ENCODE measurements at places on chromosomes 5 and 9.

- DNase-seq = no peak
Observed at GRCh38 chr5:180832638-180833068, 28.4 kb downstream of the ZFP62 start.

GRCh38 chr5:134879456-134879855 is 5.3 kb downstream of the TXNDC15 start:
- no peak for DNase-seq

DNA sequence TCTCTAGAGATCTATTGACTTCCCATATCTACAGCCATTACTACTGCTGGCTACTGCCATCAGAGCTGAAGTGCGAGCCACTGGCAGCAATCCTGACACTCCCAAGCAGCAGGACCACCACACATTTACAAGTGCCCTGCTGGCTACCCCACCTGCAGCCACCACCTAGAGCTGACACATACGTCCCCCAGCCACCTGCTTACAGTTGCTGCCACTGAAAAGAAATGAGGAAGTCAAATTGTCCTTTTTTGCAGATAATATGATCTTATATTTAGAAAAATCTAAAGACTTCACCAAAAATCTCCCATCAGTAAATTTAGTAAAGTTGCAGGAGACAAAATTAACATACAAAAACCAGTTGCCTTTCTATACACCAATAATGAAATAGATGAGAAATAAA is 48.4 kb downstream of the ZNF484 start:
- DNase-seq = no peak

DNA sequence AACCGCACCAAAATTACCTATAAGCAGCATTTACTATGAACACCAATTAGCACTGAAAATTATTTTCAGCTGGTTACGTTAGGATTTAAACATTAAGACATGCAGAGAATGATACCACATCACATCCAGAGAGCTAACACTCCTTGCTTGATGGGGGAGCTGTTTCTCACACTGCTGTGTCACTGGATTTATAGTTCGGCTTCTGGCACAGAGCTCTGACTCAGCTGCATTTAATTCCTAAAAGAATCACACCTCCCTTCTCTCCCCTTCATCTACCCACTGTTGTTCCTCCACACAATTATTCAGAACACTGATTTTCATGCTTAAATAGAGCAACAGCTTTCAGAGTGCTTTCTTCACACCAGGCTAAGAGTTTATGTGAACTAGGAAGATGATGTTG is 82.6 kb upstream of the SV2C start:
- no peak for DNase-seq

DNA sequence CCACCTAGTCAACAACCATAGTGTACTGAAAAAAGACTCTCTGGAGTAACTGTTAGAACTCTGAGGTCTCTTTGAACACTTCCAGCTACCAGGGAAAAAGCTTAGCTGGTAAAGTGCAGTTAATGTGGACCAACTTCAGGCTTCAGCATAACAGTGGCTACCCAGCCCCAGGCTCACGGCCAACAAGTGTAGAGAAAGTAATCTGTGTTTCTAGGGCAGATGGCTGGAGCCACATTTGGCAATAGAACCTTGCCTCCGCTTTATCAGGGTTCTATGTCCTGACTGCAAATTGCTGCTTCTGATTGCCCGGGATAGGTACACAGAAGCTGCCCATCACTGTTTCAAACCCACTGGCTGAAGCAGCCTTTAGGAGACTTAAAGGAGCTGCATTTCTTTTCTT is 76.0 kb upstream of the SIMC1 start:
- DNase-seq = peak; percentile 49

- no peak for DNase-seq
Observed at GRCh38 chr5:53488195-53488722, 7.8 kb downstream of the FST start.

GRCh38 chr5:121251954-121252353 is 599.7 kb upstream of the FTMT start:
- peak; percentile 25 for DNase-seq

DNA sequence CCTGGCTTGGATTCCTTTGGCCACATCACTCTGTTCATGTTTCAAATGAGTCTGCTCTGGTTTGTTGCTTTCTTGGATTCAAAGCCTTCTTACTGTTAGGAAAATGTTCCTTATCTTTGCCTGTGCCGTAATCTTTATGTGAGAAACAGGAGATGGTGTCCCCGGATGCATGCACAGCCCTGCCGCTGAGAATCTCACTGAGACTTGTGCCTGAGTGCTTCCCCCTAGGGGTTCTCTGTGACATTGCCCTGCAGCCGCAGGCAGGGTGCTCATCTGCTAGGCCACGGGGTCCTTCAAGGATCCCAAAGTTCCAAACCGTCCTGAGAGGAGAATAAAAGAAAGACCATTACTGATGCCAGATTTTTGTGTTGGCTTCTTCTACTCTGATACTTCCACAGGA is 81.4 kb upstream of the ANKRD55 start:
- no peak for DNase-seq

DNA sequence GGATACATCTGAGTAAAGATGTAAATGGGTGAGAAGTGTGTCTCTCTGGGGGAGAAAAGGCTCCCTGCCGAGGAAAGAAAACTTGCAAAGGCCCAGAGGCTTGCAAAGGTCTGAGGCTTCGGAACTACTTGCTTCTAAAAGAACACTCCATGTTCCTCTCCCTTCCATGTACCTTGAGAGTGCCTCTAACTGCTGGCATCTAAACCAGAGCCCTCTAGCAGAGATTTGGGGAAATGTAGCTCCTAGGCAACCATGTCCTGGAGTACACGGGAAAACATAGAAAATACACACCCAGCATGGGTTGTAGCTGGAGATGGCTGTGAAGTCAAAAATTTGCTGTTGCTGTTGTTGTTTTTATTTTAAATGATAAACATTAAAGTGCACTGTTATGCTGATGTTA is 151.6 kb downstream of the SYK start:
- DNase-seq = no peak

- DNase-seq = no peak
Observed at GRCh38 chr5:170217831-170218230, 15.0 kb upstream of the C5orf58 start.

DNA sequence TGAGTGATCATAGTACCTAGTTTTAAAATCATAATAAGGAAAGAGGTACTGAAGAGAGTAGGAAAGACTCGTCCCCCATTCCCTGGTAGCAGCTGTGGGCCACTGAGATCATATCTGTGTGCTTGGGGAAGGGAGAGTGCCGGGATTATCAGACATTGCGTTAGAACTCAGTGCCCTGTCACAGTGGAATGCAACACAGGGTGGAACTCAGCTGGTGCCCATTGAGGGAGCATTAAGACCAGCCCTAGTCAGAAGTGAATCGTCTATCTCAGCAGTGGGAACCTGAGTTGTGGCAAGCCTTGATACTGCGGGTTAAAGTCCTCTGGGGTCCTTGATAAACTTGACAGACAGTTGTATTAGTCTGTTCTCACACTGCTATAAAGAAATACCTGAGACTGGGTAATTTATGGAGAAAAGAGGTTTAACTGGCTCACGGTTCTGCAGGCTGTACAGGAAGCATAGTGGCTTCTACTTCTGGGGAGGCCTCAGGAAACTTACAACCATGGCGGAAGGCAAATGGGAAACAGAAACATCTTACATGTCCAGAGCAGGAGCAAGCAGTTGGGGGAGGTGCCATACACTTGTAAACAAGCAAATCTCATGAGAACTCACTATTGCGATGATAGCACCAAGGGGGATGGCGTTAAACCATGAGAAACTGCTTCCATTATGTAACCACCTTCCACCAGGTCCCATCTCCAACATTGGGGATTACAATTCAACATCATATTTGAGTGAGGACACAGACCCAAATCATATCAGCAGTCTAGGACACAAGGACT is 33.1 kb downstream of the NDUFAF2 start:
- DNase-seq = no peak

DNA sequence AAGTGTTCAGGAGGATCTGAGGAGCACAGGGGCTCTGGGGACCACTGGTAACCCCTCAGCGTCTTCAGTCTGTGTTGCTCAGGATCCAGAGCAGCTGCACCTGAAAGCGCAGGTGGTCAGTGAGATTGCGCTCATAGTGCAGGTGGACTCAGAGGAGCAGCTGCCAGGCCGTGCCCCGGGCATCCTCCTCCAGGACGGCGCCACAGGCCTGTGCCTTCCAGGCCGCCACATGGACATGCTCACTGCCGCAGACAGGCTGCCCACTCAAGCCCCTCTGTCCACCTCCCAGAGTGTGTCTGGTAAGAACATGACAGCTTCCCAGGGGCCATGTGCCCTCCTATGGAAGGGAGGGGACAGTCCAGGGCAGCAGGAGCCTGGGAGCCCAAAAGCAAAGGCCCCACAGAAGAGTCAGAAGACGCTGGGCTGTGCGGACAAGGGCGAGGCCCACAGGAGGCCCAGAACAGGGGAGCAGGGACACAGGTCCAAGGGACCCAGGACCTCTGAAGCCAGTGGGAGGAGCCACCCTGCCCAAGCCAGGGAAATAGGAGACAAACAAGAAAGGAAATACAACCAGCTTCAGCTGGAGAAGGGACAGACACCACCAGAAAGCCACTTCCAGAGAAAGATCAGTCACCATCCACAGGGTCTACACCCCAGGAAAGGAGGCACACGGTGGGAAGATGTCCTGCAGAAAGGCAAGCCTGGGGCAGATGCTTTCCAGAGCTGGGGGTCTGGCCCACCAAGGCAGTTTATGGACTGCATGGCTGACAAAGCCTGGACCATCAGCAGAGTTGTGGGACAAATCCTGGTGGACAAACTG is 5.2 kb downstream of the SPATA31E1 start:
- DNase-seq = no peak

DNA sequence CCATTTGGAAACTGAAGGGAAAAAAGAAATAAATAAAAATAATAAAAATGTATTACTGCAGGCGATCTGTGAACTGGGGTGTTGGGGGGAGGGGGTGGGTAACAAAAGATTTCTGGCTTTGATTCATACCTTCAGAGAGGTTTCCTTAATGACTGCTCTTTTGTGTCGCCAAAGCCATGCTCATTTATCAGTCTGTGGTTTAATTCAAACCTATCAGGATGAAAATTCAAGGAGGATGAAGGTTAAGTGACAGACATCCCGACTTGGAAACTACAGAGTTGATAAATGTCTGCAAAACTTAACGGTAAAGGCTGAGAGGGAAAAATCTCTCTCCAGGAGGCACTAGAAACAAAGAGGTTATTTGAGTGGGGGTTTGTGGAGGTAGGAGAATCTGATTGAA is 278.2 kb downstream of the PSAT1 start:
- DNase-seq = no peak

- DNase-seq = no peak
Observed at GRCh38 chr5:33037076-33037475, 326.0 kb downstream of the NPR3 start.

DNA sequence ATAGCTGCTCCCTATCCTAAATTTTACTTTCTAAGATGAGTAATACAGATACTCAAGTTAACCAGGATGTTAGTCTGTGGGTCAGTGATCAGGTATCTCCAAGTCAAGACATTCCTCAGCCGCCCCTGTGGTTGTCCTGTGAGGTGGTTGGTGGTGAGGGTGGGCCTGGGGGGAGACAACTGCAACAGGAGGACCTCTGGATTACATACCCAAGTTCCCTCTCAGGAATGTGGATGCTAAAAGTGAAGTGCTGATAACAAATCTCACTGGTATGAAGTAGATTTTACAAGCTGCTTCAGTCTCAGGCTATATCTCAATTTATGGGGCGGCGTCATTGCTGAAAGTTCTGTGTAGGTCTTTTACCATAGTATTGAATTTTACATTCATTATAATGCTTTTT is 38.3 kb downstream of the SLC1A3 start:
- no peak for DNase-seq

GRCh38 chr9:13957089-13957488 is 356.9 kb downstream of the NFIB start:
- DNase-seq = no peak

DNA sequence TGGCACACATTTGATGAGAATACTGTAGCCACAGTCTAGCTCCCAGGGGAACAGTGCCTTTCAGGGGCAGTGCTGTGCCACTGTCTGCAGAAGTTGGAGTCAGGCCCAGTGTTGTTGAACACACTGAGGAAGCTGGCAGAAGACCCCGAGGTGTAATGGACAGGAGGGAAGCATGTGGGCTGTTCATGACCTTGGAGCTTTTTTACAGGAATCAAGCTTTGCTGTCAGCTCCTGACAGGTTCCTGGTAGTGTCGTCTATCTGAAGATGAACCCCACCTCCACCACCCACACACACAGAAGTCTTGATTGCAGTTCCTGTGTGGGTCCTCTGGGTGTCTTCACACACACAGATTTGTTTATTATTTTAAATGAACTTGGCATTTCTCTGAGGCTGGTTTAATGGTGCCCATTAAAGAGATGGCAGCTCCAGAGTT is 40.3 kb upstream of the TNFAIP8 start:
- no peak for DNase-seq

GRCh38 chr9:128753627-128754026 is 18.1 kb downstream of the ZER1 start:
- DNase-seq = no peak

DNA sequence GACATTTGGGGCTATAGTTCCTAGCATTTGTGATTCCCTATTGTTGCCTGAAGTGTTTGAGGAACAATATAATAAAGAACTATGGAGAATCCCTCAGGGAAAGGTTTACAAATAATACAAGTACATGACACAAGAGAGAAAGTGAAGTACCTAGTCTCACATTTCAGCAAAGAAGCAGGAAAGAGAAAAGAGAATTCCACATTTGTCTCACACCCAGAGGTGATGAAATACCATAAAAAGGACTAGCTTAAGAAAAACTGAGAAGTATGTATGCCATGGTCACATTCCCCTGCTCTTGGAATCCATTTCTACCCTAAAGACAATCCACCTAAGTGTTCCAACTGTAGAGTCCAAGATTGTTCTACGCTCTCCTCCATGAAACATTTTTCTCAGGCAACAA is 79.0 kb upstream of the TARS1 start:
- DNase-seq = no peak

- DNase-seq = no peak
Observed at GRCh38 chr5:79702606-79703380, 13.2 kb downstream of the CMYA5 start.

- DNase-seq = no peak
Observed at GRCh38 chr9:14260101-14260500, 53.8 kb downstream of the NFIB start.

DNA sequence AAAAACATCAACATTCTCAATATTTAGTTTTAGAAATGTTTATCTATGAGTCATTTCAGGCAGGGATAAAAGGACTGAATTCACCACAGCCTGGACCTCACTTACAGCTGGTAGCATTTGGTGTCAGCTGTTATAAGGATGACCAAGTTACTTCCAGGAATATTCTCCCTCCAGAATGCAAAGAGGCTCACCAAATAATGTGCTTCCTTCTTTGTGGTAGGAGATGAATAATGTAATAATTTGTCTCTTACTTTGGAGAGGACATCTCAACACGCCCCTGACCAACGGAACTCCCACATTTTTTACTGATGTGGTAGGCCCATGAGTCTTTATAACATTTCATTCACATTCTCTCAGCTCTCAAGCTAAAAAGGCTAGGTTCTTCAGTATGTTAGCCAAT is 825.9 kb upstream of the GRAMD2B start:
- peak; percentile 69 for DNase-seq

Data from astrocyte of the spinal cord (primary cell).